ENCODE measurements at places on chromosomes 5 and 9. TPM values are rescaled to one million over a fixed set of nuclear protein-coding genes. Genes with fewer than 3 reads are reported as not detected.

- no peak for DNase-seq
Measured at GRCh38 chr5:148699028-148699427, 44.7 kb upstream of the HTR4 start.

RBM22 gene
- total RNA-seq: 98.2 TPM

QRFP gene
- total RNA-seq: not detected

- no peak for DNase-seq
Measured at GRCh38 chr5:109877670-109878045, 187.9 kb downstream of the MAN2A1 start.

- DNase-seq: no peak
Measured at GRCh38 chr9:755454-756381, 85.8 kb upstream of the DMRT1 start.

GRCh38 chr5:101877451-101877850, 418.6 kb downstream of the SLCO4C1 start:
- no peak for DNase-seq

DNA sequence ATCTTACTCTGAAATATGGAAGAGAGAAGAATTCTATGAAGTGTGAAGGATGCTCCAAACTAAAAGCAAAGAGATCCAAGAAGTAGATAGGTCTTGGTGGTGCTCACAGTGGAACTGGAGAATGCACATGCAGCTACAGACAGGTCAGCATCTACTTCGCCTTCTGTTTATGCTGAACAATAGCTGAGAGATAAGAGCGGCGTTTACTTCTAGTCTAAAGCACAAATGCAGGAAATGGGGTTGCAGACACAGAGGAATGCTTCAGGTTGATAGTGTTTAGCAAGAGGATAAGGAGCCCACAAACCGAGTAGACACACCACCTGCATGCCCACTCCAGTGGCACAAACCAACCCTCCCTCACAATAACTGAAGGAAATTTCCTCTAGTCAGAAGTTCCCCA, 180.0 kb upstream of the RGMB start:
- no peak for DNase-seq

MIER3 gene
- 26.1 TPM for total RNA-seq

DNA sequence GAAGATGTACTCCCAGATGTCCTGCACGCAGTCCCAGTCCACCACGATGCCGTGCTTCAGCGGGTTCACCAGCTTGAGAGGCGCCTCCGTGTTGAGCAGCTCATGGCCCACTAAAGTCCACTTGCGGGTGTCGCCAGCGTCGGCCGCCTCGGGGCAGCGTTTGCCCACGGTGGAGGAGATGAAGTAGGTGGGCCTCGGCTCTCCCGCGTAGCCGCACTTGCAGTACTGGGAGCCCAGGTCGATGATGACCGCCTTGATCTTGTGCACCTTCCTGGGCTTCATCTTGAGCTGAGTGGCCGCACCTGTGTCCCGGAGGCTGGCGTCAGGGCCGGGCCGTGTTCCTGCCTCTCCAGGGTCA, 278 bp downstream of the ACTL7B start:
- no peak for DNase-seq

DNA sequence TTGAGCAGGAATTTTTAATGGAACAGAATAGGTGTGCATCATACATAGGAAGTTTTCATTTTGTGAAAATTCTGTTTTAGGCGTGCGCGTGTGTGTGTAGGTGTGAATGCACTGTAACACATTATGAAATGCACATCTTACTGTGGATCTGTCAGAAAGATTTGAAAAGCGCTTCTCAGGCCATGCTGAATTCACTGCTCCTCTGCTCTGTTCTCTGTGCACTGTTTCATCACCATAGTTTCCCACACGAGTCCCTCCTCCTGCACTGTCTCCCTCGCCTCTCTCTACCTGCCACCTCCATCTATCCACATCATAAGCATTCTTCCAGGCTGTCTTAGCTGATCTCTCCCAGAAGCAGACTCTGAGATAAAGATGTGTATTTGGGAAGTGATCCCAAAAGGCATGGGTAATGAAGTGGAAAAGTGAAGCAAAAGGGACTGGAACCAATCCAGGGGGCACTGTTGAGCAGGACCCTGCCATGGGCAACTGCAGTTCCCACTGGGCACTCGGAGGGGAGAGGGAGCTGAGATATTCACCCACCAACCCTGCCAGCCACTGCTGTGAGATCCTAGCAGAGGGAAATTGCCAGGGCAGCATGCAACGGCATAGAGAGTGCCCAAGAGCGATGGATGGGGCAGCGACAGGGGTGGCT, 65.9 kb downstream of the GABBR2 start:
- DNase-seq: no peak

- DNase-seq: no peak
Measured at GRCh38 chr5:94422812-94423211, 195.6 kb downstream of the KIAA0825 start.

WHRN gene
- total RNA-seq: 20.5 TPM

GRCh38 chr5:149681252-149681651, 48.9 kb upstream of the PPARGC1B start:
- no peak for DNase-seq

PCDHA9 gene
- not detected for total RNA-seq

TEX10 gene
- total RNA-seq: 9.3 TPM

GABRA6 gene
- total RNA-seq: not detected

SOHLH1 gene
- total RNA-seq: not detected

DNA sequence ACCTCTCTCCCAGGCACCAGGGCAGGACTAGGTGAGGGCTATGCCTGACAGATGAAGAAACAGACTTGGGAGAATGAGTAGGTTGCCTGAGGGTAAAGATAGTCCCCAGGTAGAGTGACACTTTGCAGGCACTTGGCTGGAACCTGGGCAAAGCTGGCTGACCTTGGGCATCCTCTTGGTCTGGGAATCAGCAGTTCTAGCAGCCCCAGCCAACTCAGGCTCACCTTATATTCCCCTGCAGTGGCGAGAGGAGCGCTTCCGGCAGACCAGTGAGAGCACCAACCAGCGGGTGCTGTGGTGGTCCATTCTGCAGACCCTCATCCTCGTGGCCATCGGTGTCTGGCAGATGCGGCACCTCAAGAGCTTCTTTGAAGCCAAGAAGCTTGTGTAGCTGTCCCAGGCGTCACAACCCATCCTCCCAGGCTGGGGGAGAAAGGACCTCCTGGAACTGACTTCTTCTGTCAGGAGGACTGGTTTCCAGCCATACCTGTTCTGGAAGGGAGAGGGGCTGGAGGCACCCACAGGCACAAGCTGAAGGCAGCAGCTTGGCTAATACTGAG, 3.1 kb downstream of the TMED9 start:
- no peak for DNase-seq

WDR31 gene
- total RNA-seq: 0.22 TPM

DNA sequence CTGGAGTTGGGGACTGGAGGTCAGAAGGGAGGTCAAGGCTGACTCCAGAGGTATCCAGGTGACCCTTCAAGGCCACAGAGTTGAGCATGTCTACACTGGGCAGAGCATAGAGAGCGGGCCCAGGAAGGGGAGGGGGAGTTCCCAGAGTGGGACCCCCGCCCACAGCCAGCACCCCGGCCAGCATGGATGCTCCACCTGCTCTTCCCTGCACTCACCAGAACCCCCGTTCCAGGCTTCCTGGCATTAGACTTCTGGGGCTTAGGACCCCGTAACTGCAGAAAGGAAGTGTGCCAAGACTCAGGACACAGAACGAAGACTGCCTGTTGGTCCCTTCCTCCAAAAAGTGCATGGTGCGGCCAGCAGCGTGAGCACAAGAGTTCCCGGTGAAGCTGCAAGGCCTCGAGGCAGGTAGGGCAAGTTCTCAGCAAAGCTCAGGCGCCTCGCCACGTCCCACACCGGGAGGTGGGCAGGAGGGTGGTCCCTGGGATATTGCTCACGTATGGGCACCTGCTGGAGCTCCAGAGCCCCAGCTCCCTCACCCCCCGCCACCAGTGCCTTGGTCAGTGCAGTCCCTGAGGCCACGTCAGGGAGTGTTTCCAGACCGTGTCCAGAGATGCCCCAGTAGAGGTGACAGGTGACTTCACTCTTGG, 13.8 kb downstream of the ABO start:
- no peak for DNase-seq

DNA sequence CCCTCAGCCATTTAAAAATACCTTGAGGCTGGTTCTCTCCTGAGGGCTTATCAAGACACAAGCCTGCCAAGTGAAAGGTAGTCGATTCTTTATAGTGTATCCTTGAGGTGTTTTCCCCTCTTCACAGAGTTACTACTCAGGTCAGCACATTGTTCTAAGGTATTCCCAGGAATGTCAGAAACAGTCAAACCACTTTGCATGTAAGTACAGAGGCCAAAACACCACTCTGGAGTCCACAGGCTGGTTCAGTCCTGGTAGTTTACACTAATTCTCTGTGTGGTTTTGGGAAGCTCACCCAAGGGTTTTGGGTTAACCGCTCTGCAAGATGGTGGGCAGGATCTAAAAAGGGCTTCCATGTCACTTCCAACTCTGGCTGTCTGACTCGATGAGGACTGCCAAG, 162.3 kb upstream of the PPP2R2B start:
- DNase-seq: no peak

- no peak for DNase-seq
Measured at GRCh38 chr9:35056571-35057270, 15.7 kb downstream of the VCP start.

GRCh38 chr9:123796618-123797484, 133.1 kb downstream of the DENND1A start:
- no peak for DNase-seq

TRPM6 gene
- total RNA-seq: not detected

- no peak for DNase-seq
Measured at GRCh38 chr9:123104807-123105206, 71.3 kb downstream of the GPR21 start.

SH3GL2 gene
- not detected for total RNA-seq

LRRC70 gene
- 7.3 TPM for total RNA-seq

DNA sequence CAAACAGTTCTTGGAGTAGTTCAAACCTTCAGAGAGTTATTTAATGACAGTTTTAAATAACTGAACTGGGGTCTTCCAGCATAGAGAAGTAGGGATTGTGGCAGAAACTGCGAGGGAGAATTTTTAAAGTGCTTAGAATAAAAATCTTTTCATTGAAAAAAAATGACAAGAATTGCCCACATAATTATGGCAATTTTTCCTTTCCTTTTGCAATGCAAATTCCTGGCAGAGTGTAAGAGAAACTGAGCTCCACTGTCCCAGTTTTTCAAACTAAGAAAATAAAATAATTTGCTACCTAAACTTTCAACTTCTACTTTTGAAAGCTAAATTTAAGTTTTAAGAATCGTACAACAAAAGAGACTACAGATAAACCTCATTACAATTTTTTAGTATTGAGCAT, 2.3 kb upstream of the PTGER4 start:
- no peak for DNase-seq

NUTM2F gene
- total RNA-seq: not detected

DNA sequence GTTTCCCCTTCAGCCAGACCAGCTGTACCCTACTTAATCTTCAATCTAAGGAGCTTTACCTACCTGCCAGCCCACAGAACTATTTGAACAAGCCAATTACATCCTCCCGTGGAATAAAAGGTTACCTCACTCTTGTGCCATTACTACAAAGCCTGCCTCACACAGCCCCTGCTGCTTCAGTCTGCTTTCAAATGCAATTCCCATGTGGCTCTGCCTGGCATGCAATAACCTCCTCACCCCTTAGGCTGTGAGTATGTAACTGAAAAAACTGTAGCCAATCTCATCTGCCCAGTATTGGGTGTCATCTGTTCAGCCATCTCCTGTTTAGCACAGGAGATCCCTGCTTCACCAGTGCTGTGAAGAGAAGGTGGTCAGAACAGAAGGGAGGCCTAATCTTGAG, 6.1 kb upstream of the GCNT1 start:
- DNase-seq: no peak

DNA sequence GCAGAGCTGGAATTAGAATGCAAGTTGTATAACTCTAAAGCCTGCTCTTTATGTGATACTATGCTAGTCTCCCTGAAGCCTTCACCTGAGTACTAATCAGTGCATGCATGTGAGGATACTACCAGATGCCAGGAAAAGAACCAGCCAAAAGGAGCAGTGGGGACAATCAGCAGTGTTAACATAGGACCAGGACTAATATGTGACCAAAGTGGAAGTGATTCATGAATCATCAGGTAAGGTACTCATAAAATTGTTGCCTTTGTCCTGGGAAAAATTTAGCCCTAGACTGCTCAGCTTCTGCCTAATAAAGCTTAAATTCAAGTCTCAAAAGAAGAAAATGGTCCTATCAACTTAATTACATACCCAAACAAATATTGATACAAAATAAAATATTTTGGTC, 13.4 kb upstream of the TSLP start:
- no peak for DNase-seq

LVRN gene
- total RNA-seq: not detected

DNA sequence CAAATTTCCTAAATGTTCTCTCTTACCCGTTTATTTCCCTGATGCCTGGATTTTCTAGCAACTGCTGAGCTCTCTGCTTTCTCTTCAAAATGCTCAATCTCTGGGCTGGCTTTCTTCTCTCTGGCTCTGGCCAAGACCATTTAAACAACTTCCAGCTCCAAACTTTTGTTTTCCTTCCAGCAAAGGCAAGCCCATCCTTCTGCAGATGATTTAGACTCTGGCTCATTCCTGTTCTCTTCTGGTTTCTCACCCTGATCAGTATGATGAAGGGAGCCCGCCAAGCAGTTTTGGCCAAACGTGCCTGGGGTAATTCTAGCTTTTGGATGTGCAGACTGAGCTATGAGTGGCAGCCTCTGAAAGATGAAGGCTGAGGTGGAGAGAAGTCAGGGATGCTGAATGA, 78.1 kb downstream of the HSPA4 start:
- DNase-seq: no peak

DNA sequence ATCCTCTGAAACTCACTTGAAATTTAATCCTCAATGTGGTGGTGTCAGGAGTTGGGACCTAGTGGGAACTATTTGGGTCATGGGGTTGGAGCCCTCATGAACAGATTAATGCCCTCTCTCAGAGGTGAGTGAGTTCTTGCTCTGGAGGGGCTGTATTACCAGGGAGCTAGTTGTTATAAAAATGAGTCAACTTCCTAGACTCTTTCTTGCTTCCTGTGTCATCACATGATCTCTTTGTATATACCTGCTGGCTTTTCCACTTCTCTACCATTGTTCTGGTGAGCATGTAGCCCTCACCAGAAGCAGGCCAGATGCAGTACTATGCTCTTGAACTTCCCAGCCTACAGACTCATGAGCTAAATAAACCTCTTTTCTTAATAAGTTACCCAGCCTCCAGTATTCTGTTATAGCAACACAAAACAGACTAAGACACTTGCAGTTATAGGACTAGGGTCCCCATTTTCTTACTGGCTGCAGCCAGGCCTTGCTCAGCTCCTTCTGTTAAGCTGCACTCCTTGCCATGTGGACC, 127.5 kb downstream of the SUSD1 start:
- DNase-seq: no peak

GRCh38 chr5:132291026-132291425, 3.2 kb upstream of the SLC22A4 start:
- no peak for DNase-seq

ADRB2 gene
- 1.6 TPM for total RNA-seq

DNA sequence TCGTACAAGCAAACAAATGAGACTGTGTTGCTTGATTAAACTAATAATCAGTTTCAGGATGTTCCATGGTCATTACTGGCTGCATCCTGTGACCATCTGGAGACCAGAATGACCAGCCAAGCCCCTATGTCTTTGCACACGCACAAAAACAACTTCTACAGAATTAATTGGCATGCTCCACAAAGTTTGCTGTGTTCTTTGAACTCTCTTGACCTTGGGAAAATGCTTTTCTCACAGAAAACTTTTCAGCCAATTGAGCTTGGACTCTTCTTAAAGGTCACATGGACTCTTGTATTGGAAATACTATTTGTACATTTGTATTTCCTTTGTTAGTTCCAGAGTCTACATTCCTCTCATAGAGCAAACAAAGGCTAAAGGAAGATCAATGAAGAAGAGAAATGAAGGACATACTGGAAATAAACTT, 147.8 kb downstream of the ARRDC3 start:
- DNase-seq: no peak
